ENCODE measurements at places on chromosomes 2 and 18. TPM values are rescaled to one million over a fixed set of nuclear protein-coding genes. Genes with fewer than 3 reads are reported as not detected.

Gene ANKRD53
- 0.36 TPM for total RNA-seq

Gene GULP1
- total RNA-seq = 77.2 TPM

Gene BCL2
- 6.8 TPM for total RNA-seq

Gene ACTG2
- total RNA-seq = not detected

Gene CFC1
- total RNA-seq = not detected

Gene ALLC
- total RNA-seq = not detected

Gene KCNJ3
- total RNA-seq = not detected

Gene DNAH7
- total RNA-seq = 0.32 TPM

Gene SERPINB11
- total RNA-seq = not detected

Gene C2orf15
- total RNA-seq = 0.25 TPM

Gene PARD3B
- 5.1 TPM for total RNA-seq

Gene SCN7A
- 0.18 TPM for total RNA-seq

Gene CCDC74B
- total RNA-seq = 2.2 TPM

Gene NCL
- total RNA-seq = 908 TPM

Gene RAB12
- total RNA-seq = 51.2 TPM

Gene KCNIP3
- not detected for total RNA-seq

Gene TNS1
- total RNA-seq = 3.0 TPM

Gene NAPG
- 25.5 TPM for total RNA-seq

Gene MEP1B
- total RNA-seq = not detected

Gene KIAA2012
- total RNA-seq = not detected

Gene SLC9A2
- total RNA-seq = 0.10 TPM

Gene CENPA
- total RNA-seq = 50.2 TPM

Gene C1QL2
- total RNA-seq = not detected

Data from SJCRH30 (cell line).